Posterior vena cava (tissue), 2 donors: ENCODE measurements at places on chromosomes 5 and 9. TPM values are rescaled to one million over a fixed set of nuclear protein-coding genes. Genes with fewer than 3 reads are reported as not detected.

OR1J2 gene
- not detected for total RNA-seq

ANKDD1B gene
- total RNA-seq = 0.93 TPM

AQP3 gene
- total RNA-seq = 5.5 TPM

SPINK6 gene
- total RNA-seq = not detected

PCDHA1 gene
- total RNA-seq = not detected

CD14 gene
- 68.8 TPM for total RNA-seq

DNA sequence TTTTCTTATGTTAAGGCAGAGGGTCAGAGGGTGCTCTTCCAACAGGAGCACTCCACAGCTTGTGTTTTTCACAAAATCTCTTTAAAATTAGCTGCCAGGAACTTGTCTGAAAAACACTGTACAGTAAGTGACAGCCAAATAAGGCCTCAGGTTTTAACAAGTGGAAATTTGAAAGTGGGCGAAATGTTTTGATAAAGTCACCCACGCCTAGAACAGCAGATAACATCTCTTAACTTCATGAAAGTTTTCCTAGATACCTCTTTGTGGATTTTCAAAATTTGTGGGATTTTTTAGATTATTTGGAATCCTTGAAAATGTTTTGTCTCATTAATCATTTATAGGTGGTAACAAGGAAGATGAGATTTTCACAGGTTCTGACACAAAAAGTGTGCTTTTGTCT, 121.3 kb downstream of the PDE4D start:
- DNase-seq = no peak

DNA sequence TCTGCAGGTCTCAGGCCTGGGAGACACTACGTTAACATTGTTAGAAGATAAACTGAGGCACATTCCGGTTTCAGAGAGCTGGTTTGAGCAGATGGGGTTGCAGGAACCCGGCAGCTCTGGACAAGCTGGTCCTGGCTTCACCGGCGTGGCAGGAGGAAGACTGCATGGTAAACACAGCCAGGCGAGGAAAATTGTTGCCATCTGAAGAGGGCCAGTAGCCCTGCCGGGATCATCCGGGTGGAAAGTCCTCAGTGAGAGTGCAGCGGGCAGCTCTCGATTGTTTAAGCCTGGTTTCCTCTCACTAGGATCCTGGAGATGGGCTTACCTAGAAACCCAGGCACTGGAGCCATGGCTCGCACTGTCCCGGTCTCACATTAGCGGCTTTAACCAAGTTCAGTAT, 226.9 kb downstream of the IRX2 start:
- DNase-seq = no peak

GRCh38 chr5:38803246-38803645, 42.6 kb upstream of the OSMR start:
- no peak for DNase-seq

GRCh38 chr5:92222449-92222848, 839.3 kb upstream of the ARRDC3 start:
- no peak for DNase-seq

DNA sequence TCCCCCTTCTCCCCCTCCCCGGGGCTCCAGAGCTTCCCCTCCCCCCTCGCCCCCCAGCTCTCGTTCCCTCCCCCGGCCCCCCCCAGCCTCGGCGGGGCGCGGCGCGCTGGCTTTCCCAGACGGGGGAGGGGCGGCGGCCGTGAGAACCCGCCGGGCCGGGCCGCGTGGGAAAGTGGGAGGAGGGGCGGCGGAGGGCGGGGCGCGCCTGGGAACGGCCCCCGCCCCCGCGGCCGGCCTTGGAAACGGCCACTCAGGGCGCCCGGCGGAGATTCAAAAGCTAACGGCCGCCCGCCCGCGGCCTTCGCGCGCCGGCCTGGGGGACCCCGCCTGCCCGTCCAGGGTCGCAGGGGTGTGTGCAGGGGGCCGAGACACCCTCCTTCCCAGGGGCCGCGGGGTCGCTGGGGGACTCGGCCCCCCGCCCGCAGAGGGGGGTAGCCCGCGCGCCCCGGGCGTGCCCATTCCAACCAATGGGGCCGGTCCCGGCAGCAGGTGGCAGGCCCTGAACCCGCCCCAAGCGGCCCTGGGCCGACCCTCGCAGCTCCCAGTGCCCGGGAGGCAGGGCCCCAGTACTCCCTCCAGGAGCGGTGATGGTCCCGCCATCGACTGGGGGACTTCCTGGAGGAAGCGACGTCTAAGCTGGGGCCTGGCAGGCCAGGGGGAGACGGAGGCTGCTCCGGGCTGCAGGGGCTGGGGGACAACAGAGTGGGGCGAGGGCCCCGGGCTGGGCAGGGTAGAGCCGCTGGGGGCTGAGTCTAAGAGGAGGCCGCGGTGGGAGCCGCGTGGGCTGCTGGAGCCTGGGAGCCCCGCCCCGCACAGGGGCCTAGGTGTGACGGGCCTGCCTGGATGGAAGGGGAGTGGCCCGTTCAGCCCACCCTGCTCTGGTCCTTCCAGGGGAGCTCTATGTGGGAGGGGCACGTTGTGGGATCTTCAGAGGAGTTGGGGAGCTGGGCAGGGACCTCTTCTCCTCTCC, 14.2 kb upstream of the NRARP start:
- peak; percentile 79 for DNase-seq

GRCh38 chr5:139092741-139093343, 105.3 kb downstream of the SIL1 start:
- DNase-seq = no peak

DNA sequence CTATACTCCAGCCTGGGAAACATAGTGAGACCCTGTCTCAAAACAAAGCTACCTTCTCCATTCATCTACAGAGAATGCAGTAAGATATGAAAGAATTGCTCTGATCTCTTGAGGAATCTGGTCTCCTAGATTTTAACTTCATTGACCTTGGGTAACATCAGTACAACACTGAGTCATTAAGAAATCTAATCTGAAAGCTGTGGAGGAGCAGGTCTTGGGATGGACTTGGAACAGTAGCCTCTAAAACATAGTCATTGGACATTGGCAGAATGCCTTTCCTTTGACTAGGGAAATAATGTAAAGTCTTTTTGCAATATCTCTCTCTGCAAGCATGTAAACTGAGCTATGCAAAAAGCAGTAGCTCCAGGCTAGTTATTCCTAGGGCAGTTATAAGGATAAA, 58.1 kb downstream of the KCNN2 start:
- DNase-seq = no peak

GRCh38 chr5:133508845-133509741, 103.2 kb downstream of the FSTL4 start:
- no peak for DNase-seq

DNA sequence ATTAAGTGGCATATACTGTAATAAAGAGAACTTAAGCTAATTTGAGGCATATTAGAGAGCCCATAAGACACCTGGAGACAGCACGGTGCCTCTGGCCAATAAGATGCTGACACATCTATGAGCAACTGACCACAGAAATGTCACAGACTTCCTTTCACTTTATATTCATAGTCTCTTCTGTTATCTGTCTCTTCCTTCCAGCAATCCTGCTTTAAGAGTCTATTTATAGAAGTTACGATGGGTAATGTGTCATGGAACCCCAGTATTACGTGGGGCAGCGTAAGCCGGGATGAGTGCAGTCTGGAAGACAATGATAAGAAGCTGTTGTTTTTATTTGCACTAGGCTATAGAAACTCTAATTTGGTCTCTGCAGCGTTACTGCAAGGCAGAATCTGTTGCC, 136.8 kb downstream of the CFAP90 start:
- no peak for DNase-seq

DNA sequence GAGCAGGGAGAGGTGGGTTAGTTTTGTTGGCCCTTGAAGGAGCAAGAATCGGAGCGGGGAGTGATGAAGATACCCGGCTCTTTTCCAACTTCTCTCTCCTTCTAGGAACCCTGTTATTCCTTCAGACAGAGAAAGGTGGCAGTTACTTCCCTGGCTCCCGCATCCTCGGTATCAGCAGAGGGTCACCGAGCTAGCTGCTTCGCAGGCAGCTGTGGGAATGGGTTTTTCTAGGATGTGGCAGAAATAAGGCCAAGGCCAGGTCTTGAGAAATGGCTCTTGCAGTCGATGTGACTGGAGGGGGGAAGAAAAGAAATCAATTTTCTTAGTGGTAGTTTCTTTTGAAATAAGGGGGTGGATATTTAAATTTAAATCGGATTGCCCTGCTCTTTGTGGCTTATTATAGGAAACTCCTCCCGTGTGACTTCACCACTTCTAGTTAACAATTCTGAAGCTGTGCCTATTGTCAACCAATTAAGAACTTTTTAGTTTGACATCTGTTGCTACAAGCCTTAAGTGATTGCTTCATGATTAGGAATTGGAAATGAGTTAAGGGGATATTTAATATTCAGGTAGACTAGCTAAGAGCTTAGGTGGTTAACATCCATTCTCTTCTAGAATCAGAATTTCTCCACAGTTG, 1.4 kb downstream of the SAP30L start:
- no peak for DNase-seq

DNA sequence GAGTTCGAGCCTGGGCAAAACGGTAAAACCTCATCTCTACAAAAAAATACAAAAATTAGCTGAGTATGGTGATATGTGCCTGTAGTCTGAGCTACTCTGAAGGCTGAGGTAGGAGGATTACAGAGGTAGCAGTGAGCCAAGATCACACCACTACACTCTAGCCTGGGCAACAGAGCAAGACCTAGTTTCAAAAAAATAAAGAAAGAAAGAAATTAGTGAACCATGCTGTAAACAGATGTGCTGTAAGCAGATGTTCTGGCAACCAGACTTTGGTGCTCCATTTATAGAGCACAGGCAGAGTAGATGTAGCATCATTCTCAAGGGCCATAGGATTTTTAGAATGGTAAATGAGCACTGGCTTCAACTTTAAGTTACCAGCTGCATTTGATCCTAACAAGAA, 115.4 kb downstream of the ST8SIA4 start:
- no peak for DNase-seq

DNA sequence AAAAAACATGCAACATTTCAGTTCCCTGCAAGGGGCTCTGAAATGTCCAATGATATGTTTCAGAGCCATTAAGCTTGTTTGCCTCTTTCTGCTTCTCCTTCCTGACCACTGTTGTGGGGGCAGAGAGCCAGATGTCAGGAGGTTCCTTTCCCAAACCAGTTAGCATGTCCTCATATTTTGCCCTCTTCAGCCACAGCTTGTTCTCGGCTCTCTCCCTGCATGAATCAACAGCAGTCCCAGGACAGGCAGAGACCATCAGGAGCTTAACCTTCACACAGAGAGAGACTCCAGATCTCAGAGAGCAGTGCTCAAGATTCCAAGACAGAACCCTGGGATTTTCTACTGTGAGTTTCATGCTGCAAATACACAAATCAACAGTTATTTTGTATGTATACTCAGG, 218.5 kb downstream of the COMMD10 start:
- no peak for DNase-seq

DNA sequence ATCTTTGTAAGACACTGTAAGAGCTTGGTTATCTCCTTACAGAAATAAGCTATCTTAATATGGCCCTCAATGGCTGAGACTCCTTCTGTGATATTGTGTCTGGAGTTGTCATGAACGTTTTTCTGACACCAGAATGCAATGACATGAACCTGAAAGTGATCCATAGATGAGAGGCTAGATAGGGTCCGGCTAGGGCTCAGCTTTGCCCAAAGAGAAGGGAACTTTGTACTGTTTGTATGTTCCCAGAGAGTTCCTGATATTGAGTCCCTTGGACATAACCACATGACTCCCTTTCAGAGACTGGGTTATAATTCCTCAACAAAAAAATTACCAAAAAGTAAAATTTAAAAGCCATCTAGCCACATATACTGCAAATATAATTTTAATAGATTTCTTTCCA, 575.8 kb upstream of the CLINT1 start:
- DNase-seq = no peak

GRCh38 chr5:102733534-102733933, 21.6 kb upstream of the PAM start:
- no peak for DNase-seq

GRCh38 chr9:107033966-107034365, 171.0 kb downstream of the ZNF462 start:
- DNase-seq = no peak

- DNase-seq = no peak
Measured at GRCh38 chr5:33180900-33181299, 259.9 kb upstream of the TARS1 start.

GRCh38 chr5:107455111-107455544, 215.6 kb downstream of the EFNA5 start:
- no peak for DNase-seq
